ENCODE measurements at places on chromosomes 5 and 9.

- DNase-seq = no peak
Observed at GRCh38 chr5:90878549-90879196, 320.1 kb downstream of the ADGRV1 start.

DNA sequence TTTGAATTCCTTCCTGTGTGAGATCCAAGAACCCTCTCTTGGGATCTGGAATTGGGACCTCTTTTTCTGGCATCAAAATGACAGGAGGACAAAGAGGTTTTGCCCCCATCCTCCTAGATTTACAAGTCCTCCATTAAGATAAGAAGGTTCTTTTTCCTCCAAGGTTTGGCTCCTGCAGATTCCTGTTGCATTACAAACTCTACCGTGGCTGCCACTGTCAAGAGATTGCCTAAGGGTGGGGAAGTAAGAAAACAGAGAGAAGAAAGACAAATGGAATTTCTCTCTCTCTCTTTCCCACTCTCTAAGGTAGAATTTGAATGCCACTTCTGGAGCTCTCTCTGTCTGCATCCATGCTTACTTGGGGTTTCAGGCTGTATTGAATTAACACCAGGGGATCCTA, 12.0 kb upstream of the SVEP1 start:
- no peak for DNase-seq

DNA sequence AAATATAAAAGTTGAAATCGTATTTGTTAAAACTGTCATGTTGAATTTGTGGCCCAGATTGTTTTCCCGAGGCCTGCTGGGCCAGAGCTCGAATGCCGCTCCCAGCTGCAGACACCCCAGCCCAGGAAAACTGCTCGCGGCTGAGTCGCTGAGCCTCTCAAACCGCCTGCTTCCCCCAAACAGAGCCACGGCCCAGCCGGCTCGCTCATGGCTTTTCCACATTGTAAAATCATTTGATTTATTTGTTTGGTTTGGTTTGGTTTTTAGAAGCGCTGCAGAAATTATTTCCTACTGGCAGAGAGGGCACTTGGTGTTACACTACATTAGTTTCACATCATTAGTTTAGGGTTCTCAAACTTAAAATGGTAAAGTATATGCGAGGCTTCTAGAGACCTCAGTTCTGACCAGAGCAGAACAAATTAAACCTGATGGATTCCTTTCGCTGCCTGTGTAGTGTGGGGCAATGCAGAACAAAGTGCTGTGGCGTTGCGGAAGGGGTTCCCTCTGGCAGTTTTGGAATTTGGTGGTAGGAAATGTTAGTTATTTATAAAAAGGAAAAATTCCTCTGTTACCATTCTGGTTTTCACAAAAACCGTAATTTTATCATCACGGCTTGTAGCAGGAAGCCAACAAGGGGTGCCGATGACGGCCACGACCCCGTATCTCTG, 156.5 kb upstream of the PITX1 start:
- no peak for DNase-seq

GRCh38 chr5:130868186-130868840, 296.7 kb downstream of the HINT1 start:
- no peak for DNase-seq

GRCh38 chr5:143922718-143923117, 110.8 kb downstream of the HMHB1 start:
- DNase-seq = no peak

DNA sequence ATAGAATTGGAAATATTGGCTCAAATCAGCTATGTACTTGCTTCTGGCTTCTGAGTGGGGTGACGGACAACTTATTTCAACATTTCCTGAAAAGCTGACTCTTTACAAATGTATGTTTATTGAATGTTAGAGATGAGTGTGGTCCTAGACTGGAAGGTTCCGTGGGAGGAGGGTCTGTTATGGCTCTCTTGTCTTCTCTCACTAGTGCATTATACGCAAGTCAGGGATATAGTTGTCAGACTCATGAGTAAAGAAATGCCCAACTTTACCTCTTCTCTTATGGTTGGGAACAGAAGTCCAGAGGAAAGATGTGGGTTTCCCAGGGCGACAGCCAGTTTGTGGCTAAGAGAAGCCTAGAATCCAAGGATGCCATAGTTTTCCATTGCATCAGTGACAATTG, 839.3 kb upstream of the WWC1 start:
- DNase-seq = no peak

All from stimulated activated CD8-positive, alpha-beta memory T cell treated with anti-CD3 and anti-CD28 coated beads, Interleukin-15, amount 100 ng/mL, for 4 hours (primary cell).